Stimulated activated CD8-positive, alpha-beta memory T cell treated with anti-CD3 and anti-CD28 coated beads, Interleukin-15, amount 100 ng/mL, for 4 hours (primary cell): ENCODE measurements at places on chromosomes 2 and 18.

DNA sequence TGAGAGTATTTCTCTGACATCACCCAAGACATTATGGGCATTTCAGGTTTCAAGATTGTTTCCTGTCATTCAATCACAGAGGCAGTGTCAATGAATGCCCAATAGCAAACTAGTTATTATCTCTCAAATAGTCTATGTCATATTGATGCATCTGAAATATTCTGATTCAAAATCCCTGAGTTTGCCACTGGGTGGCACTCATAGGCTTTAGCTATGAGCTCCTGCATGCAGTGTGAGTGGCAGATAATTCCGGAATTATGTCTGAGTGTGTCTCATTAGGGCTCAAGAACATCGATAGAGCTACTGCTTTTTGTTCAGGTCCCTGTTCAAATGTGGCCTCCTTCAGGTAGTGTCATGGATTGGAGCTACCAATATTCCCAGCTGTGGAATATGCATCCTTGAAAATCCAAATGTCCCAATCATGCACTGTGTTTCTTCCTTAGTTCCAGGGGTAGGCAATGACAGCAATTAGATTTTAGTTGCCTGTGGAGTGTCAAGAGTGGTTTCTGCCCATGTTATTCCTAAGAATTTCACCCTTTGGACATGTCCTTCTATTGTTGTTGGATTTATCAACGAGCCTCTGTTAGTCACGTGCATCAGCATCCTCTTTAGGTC is 7.8 kb upstream of the OR6B3 start:
- peak; percentile 10 for DNase-seq

DNA sequence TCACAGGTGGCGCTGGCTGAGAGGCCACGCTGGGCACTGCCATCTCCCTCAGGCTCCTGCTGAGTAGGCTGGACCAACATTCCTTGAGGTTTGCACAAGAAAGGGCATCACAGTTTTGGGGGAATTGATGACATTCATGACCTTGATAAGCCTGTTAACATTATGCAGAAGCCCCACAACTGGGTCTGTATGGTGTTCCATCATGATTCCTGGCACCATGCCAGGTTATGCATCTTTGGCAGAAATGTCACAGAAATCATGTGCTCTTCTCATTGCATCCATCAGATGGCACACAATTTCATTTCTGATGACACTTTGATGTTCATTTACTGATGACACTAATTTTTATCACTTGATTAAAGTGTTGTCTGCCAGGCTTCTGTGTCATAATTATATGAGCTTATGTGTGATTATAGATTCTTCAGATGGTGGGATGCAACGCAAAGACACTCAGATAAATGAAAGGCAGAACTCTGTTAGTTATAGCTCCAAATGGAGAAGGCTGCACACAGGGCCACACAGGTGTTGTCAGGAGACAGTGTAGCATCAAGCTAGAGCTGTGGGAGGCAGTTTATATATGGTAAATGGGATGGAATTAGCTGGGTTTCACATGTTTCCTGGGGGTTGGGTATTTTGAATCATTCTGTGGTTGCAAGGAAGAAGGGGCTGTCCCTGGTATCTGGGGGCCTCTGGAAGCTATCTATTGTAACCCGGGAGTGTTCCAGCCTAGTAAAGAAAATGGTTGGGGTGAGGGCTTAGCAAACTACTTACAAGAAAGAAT is 191.3 kb downstream of the SLC39A10 start:
- DNase-seq, result no peak

DNA sequence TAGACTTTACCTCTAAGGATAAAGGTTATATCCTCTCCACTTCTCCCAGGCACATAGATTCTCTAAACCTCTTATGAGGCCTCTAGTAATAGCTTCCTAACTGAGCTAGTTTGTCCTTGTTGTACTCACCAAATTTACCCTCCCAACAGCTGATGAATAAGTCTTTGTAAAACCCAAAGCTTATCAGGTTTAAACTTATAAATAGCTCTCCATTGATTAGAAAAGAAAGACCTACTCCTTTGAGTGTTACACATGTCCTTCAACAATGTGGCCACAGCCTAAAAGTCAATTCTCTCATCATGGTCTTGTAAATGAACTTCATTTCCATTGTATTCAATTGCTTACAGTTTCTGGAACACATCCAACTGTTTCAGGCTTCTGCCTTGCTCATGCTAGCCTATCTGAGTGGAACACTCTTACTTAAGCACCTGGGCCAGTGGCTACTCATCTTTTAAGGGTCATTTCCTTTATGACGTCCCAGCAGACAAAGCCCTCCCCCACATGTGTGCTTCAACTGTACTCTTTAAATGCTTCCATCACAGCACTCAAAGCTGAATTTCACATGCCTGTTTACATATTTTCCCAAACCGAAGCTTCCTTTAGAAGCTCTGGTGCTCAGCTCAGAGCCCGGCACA is 131.6 kb downstream of the CDH2 start:
- no peak for DNase-seq

GRCh38 chr2:203689426-203690116 is 16.9 kb upstream of the CD28 start:
- peak; percentile 13 for DNase-seq

GRCh38 chr2:37268111-37268510 is 36.7 kb downstream of the NDUFAF7 start:
- no peak for DNase-seq

DNA sequence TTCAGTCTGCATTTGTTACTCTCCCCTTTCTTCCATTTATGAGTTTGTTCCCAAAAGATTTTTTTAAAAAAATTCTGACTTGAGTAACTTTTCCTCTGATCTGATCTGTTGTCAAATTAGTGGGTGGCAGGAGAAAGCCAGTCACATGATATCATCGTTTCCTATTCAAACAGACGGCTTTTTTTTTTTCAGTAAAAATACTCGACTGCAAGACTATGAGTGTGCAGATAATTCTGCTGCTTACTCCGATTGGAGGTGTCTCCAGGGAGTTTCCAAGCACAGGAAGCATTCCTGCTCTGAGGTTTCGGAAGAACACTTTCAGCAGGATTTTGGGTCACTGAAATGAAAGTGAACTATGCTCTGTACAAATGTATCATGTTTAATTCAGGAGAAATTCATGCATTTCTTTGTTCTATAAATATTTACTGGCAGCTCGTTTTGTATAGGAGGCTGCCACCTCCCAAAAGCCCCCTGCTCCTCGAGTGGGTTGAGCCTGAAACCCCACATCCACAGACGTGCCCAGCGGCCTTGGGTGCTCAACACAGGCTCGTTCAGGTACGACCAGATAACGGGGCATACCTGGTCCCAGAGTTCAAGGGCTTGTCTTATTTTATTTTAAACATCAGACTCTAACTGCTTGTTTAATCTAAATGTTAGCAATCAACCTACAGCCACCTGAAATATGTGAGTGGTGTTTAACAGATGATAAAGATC is 126.9 kb upstream of the ZNF516 start:
- DNase-seq, result no peak

DNA sequence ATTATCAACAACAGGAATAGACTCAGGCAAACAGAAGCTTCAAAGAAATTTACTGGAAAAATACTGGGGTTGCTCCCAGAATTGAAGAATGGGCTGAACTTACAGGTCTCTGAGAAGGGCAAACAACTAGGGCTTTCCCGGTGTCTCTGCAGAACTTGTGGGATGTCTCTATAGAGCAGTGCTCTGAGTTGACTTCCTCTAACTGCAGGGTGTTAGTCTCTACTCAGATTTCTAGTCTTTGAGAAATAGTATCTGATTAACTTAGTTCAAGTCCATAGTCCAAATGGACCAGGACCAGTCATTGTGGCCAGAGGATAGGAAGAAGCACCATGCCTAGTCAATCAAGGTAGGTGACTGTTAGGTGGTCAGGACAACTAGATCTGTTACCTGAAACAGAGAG is 45.8 kb downstream of the LIMS1 start:
- DNase-seq, result no peak

- DNase-seq, result no peak
Measured at GRCh38 chr2:175414882-175415487, 233.5 kb upstream of the ATP5MC3 start.

DNA sequence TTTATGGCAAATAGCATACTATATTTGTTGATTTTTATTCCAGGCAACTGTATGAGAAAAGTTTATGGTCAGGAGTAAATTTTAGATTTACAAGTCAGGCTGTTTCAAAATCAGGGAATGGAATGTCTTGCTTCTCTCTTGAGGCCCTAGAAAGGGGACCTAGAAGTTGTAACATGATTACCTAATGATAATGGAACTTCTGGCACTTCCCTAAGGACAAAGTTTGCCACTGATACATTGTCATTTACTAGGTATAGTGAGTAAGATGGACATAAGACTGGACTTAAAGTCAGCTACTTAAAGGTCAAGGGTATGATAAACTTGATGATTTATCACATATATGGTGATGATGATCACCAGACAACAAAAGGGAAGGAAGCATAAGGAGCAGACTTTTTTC is 103.3 kb upstream of the VRK2 start:
- DNase-seq, result no peak

- DNase-seq, result no peak
Measured at GRCh38 chr2:181314551-181314950, 142.6 kb upstream of the ITGA4 start.

GRCh38 chr2:191664823-191665677 is 12.9 kb upstream of the NABP1 start:
- no peak for DNase-seq

GRCh38 chr2:85340034-85340892 is 12.5 kb upstream of the TGOLN2 start:
- DNase-seq, result no peak

DNA sequence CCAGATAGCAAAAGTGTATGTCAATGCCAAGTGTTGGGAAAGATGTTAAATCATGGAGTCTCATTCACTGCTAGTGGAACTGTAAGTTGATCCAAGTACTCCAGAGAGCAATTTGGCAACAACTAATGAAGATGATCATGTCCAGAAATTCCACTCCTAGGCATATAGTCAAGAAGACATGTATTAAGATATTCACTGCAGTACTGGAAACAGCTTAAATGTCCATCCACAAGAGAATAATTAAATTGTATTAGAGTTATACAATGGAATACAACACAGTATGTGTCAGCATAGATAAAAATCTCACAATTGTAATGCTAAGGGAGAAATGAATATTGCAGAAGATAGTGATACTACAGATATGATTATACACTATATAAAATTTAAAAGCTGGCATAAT is 15.2 kb upstream of the LBH start:
- no peak for DNase-seq

- no peak for DNase-seq
Measured at GRCh38 chr2:192030289-192030688, 164.4 kb downstream of the TMEFF2 start.

- DNase-seq, result no peak
Measured at GRCh38 chr2:78644854-78645253, 380.6 kb upstream of the REG3G start.

DNA sequence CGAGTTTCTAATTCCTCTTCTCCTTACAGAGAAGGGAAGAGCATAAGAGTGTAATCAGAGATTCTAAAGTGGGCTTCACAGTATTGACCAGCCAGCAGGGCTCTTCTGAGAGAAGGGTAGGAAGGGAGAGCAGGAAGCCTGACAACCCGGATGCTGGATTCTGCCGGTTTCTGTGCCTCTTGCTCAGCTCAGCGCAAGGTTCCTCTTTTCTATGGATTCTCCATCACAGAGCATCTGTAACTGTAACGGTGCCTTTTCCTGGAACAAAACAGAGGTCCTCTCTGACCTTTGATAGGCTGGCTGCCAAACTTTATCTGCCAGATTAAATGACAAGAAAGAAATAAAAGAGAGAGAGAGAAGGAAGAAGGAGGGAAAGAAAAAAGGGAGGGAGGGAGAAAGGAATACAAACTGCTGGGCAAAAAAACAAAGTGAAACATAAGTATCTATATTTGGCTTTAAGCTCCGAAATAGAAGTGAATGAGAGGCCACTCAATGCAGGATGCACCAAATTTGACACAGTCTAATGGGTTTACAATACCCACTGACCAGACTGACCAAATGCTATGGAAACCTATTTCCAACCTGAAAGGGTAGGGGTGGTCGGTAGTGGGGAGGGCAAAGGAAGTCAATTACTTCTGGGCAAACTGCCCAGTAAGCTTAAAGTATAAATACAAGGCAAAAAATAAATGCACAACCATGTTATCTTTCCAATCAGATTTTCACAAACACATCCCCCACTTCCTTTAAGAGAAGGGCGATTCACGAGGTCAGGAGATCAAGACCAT is 59.2 kb downstream of the PIEZO2 start:
- DNase-seq, result no peak

DNA sequence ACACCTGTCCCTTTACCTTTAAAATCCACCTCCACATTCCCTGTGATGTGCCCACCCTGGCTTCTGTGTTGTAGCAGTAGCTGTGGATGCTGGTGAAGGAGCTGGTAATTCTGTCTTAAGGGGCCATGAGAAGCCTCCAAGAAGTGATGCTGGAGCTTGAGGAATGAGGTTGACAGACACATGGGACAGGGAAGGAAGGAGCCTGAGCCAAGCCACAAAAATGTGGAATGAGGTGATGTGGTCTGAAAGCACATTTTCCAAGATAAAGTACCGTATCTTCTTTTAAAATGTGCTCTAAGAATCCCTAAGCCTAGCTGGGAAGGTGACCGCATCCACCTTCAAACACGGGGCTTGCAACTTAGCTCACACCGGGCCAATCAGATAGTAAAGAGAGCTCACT is 31.2 kb downstream of the VWA3B start:
- no peak for DNase-seq
